ENCODE measurements at places on chromosomes 7 and 10.

DNA sequence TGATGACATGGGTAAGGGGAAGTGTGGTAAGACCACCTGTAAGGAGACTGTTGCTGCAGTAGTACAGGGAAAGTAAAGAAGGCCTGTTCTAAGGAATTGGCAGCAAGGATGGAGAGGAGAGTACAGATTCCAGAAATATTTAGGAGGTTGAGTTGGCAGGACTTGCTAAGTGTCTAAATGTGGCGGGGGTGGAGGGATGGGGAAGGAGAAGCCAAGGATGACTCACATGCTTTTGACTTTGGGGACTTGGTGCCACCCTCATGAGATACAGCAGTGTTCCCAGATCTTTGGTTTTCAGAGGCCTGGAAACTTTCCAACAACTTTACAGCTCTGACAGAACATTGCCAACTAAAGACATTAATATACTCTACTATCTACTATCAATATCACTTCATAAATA is 45.4 kb downstream of the CDK6 start:
- DNase-seq = peak; percentile 83

- no peak for DNase-seq
These were observed 207.7 kb upstream of the ADCY1 start for GRCh38 chr7:45366475-45366874.

DNA sequence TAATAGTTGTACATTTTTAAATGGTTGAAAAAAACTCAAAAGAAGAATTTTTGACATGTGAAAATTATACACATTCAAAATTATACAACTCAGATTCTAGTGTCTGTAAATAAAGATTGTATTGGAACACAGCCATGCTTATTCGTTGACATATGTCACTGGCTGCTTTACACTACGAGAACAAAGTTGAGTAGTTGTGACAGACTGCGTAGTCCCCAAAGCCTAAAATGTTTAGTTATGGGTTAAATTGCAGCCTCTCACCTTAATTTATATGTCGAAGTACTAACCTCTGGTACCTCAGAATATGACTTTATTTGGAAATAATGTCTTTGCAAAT is 144.8 kb upstream of the TCF7L2 start:
- no peak for DNase-seq

- peak; percentile 21 for DNase-seq
These were observed 131.0 kb upstream of the C1GALT1 start for GRCh38 chr7:7051206-7051877.

DNA sequence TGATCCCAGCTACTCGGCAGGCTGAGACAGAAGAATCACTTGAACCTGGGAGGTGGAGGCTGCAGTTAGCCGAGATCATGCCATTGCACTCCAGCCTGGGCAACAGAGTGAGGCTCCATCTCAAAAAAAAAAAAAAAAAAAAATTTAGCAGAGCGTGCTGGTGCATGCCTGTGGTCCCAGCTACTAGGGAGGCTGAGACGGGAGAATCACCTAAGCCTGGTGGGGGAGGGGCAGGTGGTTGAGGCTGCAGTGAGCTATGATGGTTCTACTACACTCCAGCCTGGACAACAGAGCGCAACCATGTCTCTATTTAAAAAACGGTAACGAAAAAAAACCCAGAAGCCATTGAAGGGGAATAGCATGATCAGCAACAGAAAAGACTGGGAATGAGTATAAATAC is 89.9 kb downstream of the ARHGAP12 start:
- DNase-seq = no peak

- no peak for DNase-seq
These were observed 258.0 kb upstream of the PRKCQ start for GRCh38 chr10:6838118-6838517.

DNA sequence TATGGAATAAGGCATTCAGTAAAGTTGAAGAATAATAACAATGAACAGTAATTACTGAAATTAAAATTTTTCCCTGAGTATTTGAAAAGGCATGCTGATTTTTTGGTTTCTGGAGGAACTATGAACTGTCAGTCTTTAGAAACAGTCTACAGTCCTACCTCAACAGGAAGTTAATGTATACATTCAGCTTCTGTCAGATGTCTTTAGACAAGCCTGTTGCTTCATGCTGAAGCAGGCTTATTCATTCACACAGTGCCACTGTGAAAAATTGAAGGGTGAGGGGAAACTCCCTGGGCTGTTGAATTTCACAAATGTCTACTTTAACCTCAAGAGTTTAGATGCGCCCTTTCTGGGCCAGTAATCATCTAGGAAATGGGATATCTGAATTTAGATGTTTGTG is 3.5 kb downstream of the NRF1 start:
- DNase-seq = no peak

GRCh38 chr7:101843293-101844271 is 26.2 kb downstream of the CUX1 start:
- DNase-seq = no peak

GRCh38 chr7:85688712-85689111 is 501.9 kb upstream of the SEMA3D start:
- DNase-seq = peak; percentile 27

DNA sequence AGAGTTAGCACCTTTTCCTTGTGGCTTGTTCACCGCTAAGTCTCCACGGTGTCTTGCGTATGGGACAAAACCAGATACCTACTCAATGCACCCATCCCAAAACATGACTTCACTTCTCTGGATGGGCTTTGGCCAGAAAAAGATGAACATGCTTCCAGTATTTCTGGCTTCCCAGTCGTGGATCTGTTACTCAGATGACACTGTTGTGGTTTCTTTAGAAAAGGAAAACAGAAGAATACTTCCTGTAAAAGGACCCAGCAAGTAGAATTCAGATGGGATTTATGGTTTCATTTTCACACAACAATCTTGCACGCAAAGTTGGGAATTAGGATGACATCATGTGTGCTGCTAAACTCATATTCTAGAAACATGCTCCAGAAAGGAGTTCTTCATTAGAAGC is 216.7 kb downstream of the ADAM12 start:
- DNase-seq = peak; percentile 80

DNA sequence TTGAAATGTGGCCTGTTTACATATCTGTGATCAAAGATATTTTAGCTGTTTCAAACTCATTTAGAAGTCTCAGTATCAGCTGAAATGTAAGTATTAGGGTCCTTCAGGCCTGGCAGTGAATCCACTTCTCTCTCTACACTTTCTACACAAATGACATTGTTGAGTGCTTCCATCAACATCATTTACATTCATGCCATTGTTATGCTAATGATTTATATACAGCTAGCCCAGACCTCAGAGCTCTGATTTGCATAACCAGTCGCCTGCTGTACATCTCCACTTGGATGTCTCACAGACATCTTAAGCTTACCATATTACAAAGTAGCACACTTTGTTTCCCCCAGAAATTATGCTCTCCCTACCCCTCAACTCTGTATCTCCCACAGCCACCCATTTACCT is 71.6 kb downstream of the GSDME start:
- DNase-seq = no peak

DNA sequence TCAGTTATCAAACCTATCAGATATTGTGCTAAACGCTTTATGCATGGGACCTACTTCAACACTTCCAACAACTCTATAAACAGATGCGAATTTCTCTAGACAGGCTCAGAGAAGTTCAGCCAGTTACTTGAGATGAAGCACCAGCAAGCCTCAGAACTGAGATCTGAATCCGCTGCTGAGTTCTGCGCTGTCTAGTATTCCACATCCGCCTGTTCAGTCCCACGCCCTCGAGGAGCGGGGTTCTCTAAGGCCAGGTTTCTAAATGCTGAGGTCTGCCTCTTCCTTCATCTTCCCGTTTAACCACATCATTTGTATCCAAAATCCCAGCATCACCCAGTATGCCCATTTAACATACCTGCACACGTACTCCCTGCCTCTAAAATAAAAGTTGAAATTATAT is 297.8 kb upstream of the ZNF32 start:
- no peak for DNase-seq

- DNase-seq = no peak
These were observed 1584.4 kb upstream of the LRRTM3 start for GRCh38 chr10:65341323-65341925.

- DNase-seq = no peak
These were observed 5.5 kb downstream of the NOD1 start for GRCh38 chr7:30472784-30473775.

GRCh38 chr7:110595694-110596093 is 495.2 kb upstream of the LRRN3 start:
- DNase-seq = no peak

- peak; percentile 70 for DNase-seq
These were observed 76.6 kb downstream of the DNAJC1 start for GRCh38 chr10:21926949-21927348.

- DNase-seq = peak; percentile 25
These were observed 65.6 kb downstream of the TWIST1 start for GRCh38 chr7:19051767-19052375.

Data from AG20443 (cell line).